ENCODE measurements at places on chromosomes 3 and 15.

- DNase-seq: no peak
These were observed 18.8 kb upstream of the CELF6 start for GRCh38 chr15:72338617-72339321.

GRCh38 chr15:42604894-42605744 is 29.7 kb downstream of the STARD9 start:
- DNase-seq: no peak

- DNase-seq: no peak
These were observed 102.4 kb downstream of the ETFA start for GRCh38 chr15:76208786-76209424.

- DNase-seq: no peak
These were observed 168.0 kb downstream of the SHOX2 start for GRCh38 chr3:157938154-157938779.

DNA sequence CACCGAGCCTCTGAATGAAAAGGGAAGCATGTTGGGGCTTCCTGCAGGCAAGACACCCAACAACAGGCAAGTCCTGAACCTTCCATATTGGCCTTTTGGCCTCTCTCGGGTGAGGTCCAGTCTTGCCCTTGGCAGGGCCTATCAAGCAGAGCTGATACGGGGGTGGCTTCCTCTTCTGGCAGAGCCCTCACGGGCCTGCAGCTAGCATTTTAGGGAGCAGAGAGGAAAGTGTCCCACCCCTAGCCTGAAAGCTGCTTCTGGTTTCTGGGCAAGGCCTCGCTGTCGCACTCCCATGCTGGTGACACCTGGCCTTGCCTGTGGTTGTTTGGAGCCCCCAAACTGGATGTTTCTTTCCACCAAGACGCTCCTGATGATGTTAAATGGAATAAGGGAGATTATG is 31.8 kb upstream of the CTSH start:
- no peak for DNase-seq

GRCh38 chr3:142444343-142444742 is 3.5 kb downstream of the XRN1 start:
- DNase-seq: no peak

GRCh38 chr15:40838756-40839155 is 5.1 kb upstream of the SPINT1 start:
- DNase-seq: no peak

DNA sequence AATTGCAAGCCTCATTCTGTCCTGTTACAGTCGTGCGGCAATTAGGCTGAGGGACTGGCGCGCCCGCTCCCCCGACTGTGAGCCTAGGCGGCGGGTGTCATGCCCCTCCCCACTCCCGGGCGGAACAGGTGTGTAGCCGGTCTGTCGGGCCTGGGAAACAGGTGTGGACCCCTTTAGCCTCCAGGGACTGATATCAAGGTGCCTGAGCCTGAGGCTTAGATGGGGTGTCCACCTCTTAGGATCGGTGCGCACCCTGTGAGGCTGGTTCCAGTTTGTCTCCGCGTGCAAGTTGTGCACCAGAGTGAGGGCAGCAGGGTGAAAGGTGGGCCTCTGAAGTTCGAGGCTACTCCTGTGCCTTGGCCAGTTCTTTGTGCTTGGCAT is 686 bp downstream of the VPS8 start:
- no peak for DNase-seq

GRCh38 chr3:114624047-114624445 is 330.2 kb downstream of the TIGIT start:
- DNase-seq: peak; percentile 72

GRCh38 chr3:195078891-195079440 is 192.0 kb downstream of the XXYLT1 start:
- no peak for DNase-seq

GRCh38 chr3:42451116-42451515 is 40.7 kb upstream of the LYZL4 start:
- no peak for DNase-seq

GRCh38 chr15:74958320-74958907 is 1.8 kb upstream of the RPP25 start:
- no peak for DNase-seq

- peak; percentile 89 for DNase-seq
These were observed at the start of gene CCDC9B for GRCh38 chr15:40340740-40341400. CCDC9B (minus strand) TSS chr15:40340939; CDS start chr15:40340819, 120 bp downstream.

DNA sequence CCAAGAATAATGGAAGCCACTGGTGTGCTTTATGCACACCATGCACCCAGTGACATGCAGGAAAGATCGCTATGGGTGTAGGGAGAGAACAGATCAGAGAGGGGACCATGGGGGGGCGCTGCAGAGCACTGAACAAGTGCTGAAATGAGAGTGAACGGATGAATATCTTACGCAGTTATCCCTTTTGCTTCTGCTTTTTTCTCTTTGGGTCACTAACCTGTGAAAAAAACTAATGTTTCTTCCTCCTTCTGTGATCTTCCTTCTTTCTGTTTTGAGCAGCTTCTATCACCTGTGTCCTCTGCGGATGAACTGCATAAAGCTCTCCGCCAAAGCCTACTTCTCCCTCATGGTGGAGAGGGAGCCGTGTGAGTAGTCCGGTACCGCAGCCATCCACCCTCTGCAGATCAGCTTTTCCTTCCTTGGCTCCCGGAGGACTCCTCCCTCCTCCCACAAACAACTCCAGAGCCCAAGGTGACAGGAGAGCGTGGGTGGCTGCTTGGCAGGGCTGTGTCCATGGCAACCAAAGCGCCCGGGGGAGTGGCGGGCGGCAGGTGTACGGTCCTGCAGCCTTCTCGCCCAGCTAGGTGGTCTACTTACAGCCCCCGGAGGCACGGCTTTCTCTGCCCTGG is 106.2 kb downstream of the DGKG start:
- no peak for DNase-seq

- DNase-seq: no peak
These were observed 32.4 kb downstream of the SEC61A1 start for GRCh38 chr3:128084675-128085021.

- no peak for DNase-seq
These were observed 239.1 kb upstream of the CFAP20DC start for GRCh38 chr3:59288951-59289350.

DNA sequence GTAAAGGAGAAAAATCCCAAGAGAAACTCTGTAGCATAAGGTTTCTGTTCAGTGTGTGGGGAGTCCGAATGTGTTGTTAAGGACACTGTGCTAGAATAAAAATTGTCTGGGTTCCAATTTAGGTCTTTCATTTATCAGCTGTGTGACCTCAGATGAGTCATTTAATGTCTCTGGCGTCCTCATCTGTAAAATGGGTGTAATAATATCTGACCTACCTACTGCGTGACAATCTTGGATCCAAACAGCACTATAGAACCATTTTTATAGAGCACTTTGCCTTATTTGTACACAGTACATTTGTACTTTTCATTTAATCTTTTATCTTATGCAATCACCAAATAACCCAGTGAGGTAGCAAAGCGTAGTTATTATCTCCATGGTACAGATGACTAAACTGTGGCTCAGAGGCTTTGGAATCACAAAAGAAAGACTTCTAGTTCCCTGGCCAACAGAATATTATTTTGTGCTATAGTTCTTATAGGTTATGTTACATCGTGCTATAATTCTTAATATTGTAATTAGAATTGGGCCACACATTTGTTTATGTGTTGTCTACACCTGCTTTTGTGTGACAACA is 46.6 kb upstream of the TNIK start:
- DNase-seq: no peak

- DNase-seq: peak; percentile 3
These were observed 23.3 kb upstream of the C15orf39 start for GRCh38 chr15:75178171-75178937.

DNA sequence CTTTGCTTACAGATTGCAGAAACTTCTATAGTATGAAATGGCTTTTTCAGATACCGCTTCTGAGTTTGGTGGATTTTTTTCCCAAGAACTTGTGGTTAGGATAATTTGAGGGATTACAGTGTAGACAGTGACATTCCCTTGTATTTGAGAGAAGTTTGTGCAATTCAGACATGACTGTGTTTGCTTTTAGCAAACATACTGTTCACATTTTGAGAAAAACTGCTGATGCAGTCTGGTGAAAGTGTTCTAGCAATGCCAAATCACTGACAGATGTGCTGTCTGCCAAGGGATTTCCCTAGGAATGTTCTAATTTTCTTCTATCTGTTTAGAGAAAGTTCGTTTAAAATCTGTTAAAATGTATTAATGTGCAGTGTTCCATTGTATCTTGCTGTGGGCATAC is 652.6 kb downstream of the FHIT start:
- no peak for DNase-seq

GRCh38 chr15:74563442-74563841 is 22.4 kb downstream of the ARID3B start:
- DNase-seq: no peak

DNA sequence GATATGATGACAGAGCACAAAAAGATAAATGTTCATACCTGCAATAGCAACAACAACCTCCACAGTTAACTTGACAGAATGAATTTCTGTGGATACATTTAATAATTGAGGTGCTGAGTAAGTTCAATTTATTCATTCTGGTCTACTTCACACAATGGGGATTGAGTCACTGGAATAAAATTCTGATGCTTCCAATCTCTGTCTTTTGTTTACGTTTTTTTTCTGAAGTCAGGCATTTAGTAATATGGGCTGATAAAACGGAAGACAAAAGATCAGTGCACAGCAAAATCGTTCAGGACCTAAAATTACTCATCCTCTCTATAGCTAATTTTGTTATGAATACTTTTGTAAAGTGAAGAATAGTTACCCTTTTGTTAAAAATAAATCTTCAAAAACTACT is 565.9 kb upstream of the CCDC54 start:
- no peak for DNase-seq

All from midbrain (tissue), 1 donor.